ENCODE measurements at places on chromosomes 1 and 21. TPM values are rescaled to one million over a fixed set of nuclear protein-coding genes. Genes with fewer than 3 reads are reported as not detected.
A peak's percentile ranks its signal among the peaks of the same experiment; 100 is the strongest.

The PHF13 gene
- polyA plus RNA-seq = 22.7 TPM

The WNT3A gene
- polyA plus RNA-seq = not detected

The DIO1 gene
- 0.57 TPM for polyA plus RNA-seq

The MECR gene
- polyA plus RNA-seq = 35.2 TPM

The CD52 gene
- 0.57 TPM for polyA plus RNA-seq

The TENT5C gene
- 2.0 TPM for polyA plus RNA-seq

GRCh38 chr1:9590945-9591668 lies 2.4 kb downstream of the TMEM201 start:
- no peak for DNase-seq
- peaks cover 65% of the 10 kb centered on the region for H3K4me1 ChIP-seq
- no peak overlapping the region for H3K27ac ChIP-seq

DNA sequence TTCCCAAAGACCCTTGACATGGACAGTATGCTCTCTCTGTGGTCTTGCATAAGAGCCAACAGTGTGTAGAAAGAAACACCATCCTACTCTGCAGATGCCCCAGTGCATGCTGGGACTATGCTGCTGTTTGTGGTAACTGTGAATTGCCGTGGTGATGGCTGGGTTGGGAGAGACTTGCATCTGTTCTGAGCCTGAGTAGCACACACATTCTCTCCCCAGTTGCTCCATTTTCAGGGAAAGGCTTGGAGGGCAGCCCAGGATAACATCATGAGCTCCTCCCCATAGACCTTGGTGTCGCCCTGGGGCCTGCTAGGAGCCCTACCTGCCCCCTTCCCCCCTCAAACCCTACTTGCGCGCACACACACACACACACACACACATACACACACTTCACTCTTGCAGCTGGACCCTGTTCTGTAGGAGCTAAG lies 120.9 kb upstream of the IPO9 start:
- DNase-seq = no peak
- H3K27ac ChIP-seq = no peak overlapping the region
- H3K27me3 ChIP-seq = no peaks in the 10 kb centered on the region
- H3K36me3 ChIP-seq = peaks cover 8% of the 10 kb centered on the region
- no peak overlapping the region for H3K4me3 ChIP-seq

GRCh38 chr1:150612014-150612345 lies 17.4 kb downstream of the ENSA start:
- peaks cover 12% of the 10 kb centered on the region for H3K4me1 ChIP-seq
- H3K27me3 ChIP-seq = no peaks in the 10 kb centered on the region
- no peak overlapping the region for H3K4me3 ChIP-seq
- peaks cover 28% of the 10 kb centered on the region for H3K36me3 ChIP-seq

- no peak for DNase-seq
- no peaks in the 10 kb centered on the region for H3K27me3 ChIP-seq
- peak overlapping the region; percentile 95 for H3K27ac ChIP-seq
- no peaks in the 10 kb centered on the region for H3K36me3 ChIP-seq
- peak overlapping the region; percentile 72 for H3K4me3 ChIP-seq
- no peaks in the 10 kb centered on the region for H3K4me1 ChIP-seq
Measured at GRCh38 chr1:84506729-84507453, 510 bp upstream of the GNG5 start.

- peaks cover 5% of the 10 kb centered on the region for H3K4me1 ChIP-seq
- H3K36me3 ChIP-seq = peaks cover 6% of the 10 kb centered on the region
- H3K27me3 ChIP-seq = no peaks in the 10 kb centered on the region
- DNase-seq = no peak
- peak overlapping the region; percentile 95 for H3K27ac ChIP-seq
Measured at GRCh38 chr1:205122489-205122882, 708 bp upstream of the RBBP5 start.

- peak overlapping the region; percentile 61 for H3K27ac ChIP-seq
- no peaks in the 10 kb centered on the region for H3K36me3 ChIP-seq
- peaks cover 25% of the 10 kb centered on the region for H3K4me1 ChIP-seq
- H3K27me3 ChIP-seq = no peaks in the 10 kb centered on the region
- H3K4me3 ChIP-seq = no peak overlapping the region
Measured at GRCh38 chr1:164611754-164612642, 53.0 kb downstream of the PBX1 start.

DNA sequence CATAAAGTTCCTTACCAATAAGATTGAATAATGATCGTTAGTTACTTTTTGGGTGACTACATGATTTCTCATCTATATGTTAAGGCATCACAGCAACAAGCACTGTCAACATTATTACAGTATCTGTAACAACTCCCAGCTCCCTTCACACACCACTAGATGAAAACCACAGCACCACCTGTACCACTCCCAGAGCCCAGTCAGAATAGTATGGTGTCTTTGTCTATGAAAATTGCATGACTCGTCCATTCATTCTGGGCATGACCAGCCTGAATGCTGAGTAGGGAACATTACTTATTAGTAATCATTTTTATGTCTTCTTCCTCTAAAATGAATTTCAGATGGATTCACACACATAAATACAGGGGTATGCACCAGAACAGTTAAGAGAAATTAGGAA lies 7.0 kb downstream of the OLFML2B start:
- no peak overlapping the region for H3K4me3 ChIP-seq
- no peak for DNase-seq
- no peaks in the 10 kb centered on the region for H3K27me3 ChIP-seq
- H3K4me1 ChIP-seq = peaks cover 9% of the 10 kb centered on the region

DNA sequence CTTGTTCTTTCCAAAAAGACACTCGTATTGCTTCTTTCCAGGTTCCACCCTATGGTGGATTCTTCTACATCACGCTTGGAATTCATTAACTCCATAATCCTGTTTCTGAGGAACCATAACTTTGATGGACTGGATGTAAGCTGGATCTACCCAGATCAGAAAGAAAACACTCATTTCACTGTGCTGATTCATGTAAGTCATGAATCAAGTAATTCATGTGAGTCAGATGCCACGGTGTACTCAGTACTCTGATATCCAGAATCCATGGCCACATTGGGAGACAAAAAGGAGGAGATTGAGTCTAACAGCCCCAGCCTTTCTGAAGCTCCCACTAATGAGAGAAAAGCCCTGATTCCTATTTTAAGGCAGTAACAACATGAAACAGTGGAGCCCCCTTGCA lies 7.4 kb downstream of the CHI3L2 start:
- peaks cover 2% of the 10 kb centered on the region for H3K27me3 ChIP-seq
- DNase-seq = no peak
- no peaks in the 10 kb centered on the region for H3K4me1 ChIP-seq

- no peak overlapping the region for H3K27ac ChIP-seq
- H3K36me3 ChIP-seq = no peaks in the 10 kb centered on the region
- no peaks in the 10 kb centered on the region for H3K4me1 ChIP-seq
- DNase-seq = no peak
- H3K27me3 ChIP-seq = no peaks in the 10 kb centered on the region
Measured at GRCh38 chr1:58013237-58013636, 533.3 kb downstream of the OMA1 start.

GRCh38 chr1:24705260-24706073 lies 39.8 kb upstream of the CLIC4 start:
- H3K4me3 ChIP-seq = peak overlapping the region; percentile 18
- H3K27me3 ChIP-seq = no peaks in the 10 kb centered on the region
- peak overlapping the region; percentile 85 for H3K27ac ChIP-seq
- DNase-seq = peak; percentile 87

- H3K27ac ChIP-seq = no peak overlapping the region
- DNase-seq = no peak
- H3K4me1 ChIP-seq = no peaks in the 10 kb centered on the region
- H3K36me3 ChIP-seq = no peaks in the 10 kb centered on the region
Measured at GRCh38 chr1:231972111-231972445, 345.5 kb downstream of the DISC1 start.

- no peaks in the 10 kb centered on the region for H3K27me3 ChIP-seq
- no peak for DNase-seq
- no peak overlapping the region for H3K4me3 ChIP-seq
- peaks cover 19% of the 10 kb centered on the region for H3K4me1 ChIP-seq
- peaks cover 16% of the 10 kb centered on the region for H3K36me3 ChIP-seq
- H3K27ac ChIP-seq = no peak overlapping the region
Measured at GRCh38 chr1:32647308-32648134, 2.8 kb downstream of the ZBTB8OS start.

DNA sequence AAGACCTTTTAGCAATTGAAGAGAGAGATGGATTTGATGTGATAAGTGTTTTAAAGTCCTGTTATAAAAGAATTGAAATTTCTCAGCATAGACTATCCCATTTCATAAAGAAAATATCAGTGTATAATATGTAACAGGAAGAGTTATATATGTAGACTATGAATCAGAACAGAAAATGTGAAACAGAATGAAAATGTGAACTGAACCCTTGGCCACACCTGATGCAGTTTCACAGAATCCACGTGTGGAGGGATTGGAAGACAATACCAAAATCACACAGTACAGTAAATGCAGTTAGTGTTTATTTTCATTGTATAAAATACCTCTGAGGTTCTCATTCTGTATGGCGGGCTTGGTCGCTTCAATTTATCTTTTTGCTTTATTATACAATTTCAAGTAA lies 9.9 kb upstream of the SLAMF1 start:
- no peak overlapping the region for H3K4me3 ChIP-seq
- no peak for DNase-seq
- H3K27me3 ChIP-seq = no peaks in the 10 kb centered on the region
- H3K36me3 ChIP-seq = no peaks in the 10 kb centered on the region

- no peaks in the 10 kb centered on the region for H3K4me1 ChIP-seq
- H3K36me3 ChIP-seq = no peaks in the 10 kb centered on the region
- no peak overlapping the region for H3K4me3 ChIP-seq
- no peak overlapping the region for H3K27ac ChIP-seq
- H3K27me3 ChIP-seq = no peaks in the 10 kb centered on the region
Measured at GRCh38 chr1:216809649-216810048, 86.4 kb upstream of the ESRRG start.

DNA sequence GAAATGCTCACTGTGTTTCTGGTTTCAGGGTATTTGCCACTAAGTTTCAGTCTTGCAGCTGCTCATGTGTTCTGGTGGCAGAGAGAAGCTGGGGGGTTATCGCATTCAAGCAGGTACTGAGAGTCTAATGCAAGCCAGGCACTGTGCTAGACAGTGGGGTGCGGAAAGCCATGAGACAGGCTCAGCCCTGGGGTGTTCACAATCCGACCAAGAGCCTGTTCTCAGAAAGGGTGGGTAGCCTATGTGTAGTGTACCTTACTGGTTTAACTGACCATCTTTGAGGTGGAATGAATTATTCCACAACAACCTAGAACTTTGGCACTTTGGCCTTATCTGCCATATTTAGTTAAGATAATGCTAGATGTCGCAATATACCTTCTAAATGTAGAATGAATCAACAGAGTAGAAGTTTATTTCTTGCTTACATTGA lies 55.3 kb upstream of the ROR1 start:
- no peaks in the 10 kb centered on the region for H3K27me3 ChIP-seq
- no peaks in the 10 kb centered on the region for H3K4me1 ChIP-seq
- H3K4me3 ChIP-seq = no peak overlapping the region
- no peaks in the 10 kb centered on the region for H3K36me3 ChIP-seq

DNA sequence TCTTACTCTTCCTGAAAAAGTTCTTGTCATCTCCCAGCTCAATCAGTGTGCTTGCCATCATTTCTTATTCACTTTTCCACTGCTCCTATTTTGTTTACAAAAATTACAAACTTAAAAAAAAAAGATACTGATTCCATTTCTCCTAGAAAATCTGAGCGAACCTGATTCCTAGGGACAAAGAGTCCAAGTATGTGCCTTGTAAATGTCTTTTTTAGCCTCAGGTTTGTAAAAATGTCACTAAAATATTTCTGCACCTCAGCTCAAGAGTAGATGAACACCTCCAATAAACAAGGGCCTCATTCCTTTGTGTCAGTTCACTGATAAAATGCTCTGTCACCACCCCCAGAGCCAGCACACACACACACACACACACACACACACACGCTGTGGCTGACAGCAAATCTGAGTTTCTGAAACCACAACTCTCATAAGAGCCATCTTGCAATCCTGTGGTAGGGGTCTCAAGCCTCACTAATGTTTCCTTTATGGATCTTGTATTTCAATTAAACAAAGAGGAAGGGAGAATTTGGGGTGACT lies 299.2 kb downstream of the PBX1 start:
- H3K36me3 ChIP-seq = no peaks in the 10 kb centered on the region
- DNase-seq = no peak
- no peaks in the 10 kb centered on the region for H3K27me3 ChIP-seq
- H3K27ac ChIP-seq = no peak overlapping the region
- no peak overlapping the region for H3K4me3 ChIP-seq

DNA sequence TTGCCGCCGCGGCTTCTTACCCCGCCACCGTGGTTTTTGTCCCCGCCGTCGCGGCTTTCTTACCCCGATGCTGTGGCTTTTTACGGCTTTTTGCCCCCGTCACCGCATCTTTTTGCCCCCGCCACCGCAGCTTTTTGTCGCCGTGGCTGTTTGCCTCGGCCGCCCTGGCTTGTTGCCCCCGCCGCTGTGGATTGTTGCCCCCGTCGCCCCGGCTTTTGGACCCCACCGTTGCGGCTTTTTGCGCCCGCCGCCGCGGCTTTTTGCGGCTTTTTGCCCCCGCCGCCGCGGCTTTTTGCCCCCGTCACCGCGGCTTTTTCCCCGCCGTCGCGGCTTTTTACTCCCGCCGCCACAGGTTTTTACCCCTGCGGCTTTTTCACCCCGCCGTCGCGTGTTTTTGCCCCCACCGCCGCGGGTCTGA lies 3934.3 kb downstream of the SRGAP2C start:
- H3K36me3 ChIP-seq = no peaks in the 10 kb centered on the region
- no peak for DNase-seq
- no peak overlapping the region for H3K27ac ChIP-seq
- H3K4me1 ChIP-seq = no peaks in the 10 kb centered on the region
- H3K4me3 ChIP-seq = no peak overlapping the region

DNA sequence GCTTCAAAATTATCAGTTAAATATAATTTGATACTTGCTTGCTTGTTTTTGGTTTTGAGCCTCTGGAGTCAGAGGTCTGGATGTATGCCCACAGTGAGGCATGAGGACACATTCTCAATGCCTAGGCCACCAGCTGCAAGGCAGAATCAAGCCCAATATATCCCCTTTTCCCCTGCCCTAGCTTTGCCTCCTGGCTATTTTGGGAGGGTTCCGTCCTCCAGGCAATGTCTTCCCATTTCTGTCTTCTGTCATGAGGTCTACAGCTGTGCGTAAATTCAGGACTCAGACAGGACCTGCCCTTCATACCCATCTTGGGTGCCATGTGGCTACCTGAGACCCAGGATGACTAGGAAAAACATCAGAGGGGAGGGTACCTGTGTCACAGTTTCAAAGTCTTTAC lies 19.2 kb downstream of the NRDC start:
- no peak overlapping the region for H3K4me3 ChIP-seq
- DNase-seq = no peak
- H3K36me3 ChIP-seq = no peaks in the 10 kb centered on the region
- no peak overlapping the region for H3K27ac ChIP-seq
- no peaks in the 10 kb centered on the region for H3K27me3 ChIP-seq

All from spinal cord (tissue), 10 donors.